ENCODE measurements at places on chromosomes 11 and 22.

DNA sequence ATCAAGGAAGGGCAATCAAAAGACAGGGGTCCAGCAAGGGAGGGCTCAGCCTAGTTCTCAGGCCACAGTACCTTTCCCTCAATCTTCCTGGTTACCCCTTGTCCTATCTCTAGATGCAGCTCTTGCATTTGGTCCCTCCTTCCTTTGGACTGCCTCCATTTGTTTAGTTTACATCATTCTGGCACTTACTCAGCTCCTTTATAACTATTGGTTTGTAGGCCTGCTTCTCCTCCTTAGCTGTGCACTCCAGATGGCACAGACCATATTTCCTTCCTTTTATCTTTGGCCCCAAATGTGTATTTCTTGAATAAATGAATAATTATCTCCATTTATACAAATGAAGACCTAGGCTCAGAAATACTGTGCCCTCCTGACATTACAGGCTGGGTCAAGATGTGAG lies 92.3 kb upstream of the AMOTL1 start:
- no peak for DNase-seq

- no peak for DNase-seq
These were observed 56.1 kb downstream of the APIP start for GRCh38 chr11:34860034-34860433.

DNA sequence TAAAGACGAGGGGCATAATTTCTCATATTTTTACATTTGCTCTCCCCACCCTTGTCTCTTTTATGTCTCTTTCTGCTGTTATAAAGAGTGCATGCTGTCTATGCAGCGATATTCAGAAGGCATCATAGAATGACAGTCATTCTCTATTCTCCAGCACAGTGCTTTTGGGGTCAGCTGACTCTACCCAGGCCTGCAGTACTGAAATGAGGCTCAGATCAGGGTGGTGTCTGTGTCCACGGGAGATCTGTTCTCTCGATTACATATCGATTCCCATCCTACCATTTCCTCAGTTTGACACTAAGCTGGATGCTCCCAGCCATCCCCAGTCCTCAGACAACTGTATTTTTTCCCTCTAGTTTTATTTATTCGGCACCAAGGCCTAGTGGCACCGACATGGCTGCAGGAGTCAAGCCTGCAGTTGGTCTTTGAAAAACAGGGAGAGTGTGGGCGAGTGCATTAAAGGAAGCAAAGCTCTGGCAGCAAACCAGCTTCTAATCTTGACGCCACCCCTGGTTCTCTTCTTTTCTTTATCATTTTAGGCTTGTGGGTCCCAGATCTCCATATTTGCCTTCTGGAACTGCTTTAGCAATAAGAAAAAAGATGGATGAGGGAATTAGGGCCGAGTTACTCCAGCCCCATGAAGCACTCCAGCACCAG lies 71.6 kb upstream of the PICALM start:
- DNase-seq, result no peak

- DNase-seq, result no peak
These were observed 86.7 kb downstream of the C11orf58 start for GRCh38 chr11:16825101-16825500.

DNA sequence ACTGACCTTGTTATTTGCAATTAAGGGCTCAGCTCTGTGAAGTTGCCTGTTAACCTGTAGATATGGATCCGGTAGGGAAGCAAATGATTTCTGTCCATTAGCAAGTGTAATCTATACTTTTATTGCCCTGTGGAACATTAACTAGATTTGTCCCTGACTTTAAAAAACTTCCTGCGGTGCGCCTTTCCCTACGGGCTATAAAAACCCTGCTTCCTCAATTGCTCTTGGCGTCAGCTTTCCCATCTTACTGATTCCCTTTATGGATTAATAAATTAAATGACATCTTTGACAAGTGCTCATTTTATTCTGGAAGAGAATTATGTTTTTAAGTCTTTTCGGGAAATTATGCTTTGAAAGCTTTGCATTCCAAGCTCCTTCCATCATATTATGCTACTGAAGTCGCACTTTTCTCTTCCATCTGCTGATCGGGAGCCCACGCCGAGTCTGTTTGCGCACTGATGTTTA lies 18.3 kb upstream of the CLMP start:
- no peak for DNase-seq

- no peak for DNase-seq
These were observed 13.5 kb downstream of the DCPS start for GRCh38 chr11:126317432-126317755.

DNA sequence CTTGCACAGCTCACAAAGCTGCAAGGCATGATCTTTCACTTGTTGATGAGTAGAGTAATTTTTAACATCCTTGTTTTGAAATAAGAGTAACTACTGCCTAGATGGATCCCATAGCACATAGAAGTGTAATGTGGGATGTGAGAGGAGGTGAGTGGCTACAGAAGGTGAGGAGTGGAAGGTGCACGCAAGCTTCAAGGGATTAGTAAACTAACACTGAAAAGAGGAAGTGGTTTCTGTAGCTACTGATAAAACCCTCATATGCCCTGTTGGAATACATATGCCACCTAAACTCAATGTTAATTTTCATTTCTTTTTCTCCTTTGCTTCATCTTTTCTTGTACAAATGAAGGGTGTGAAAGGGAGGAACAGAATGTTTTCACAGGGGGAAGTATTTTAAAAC lies 22.0 kb upstream of the CTSC start:
- no peak for DNase-seq

GRCh38 chr11:76238551-76238950 lies 32.2 kb upstream of the WNT11 start:
- DNase-seq, result no peak

GRCh38 chr11:119406005-119406404 lies 17.0 kb downstream of the THY1 start:
- no peak for DNase-seq

GRCh38 chr11:119744577-119744976 lies 15.6 kb upstream of the NECTIN1 start:
- DNase-seq, result no peak

- no peak for DNase-seq
These were observed 4.3 kb downstream of the CBX6 start for GRCh38 chr22:38867471-38868285.

DNA sequence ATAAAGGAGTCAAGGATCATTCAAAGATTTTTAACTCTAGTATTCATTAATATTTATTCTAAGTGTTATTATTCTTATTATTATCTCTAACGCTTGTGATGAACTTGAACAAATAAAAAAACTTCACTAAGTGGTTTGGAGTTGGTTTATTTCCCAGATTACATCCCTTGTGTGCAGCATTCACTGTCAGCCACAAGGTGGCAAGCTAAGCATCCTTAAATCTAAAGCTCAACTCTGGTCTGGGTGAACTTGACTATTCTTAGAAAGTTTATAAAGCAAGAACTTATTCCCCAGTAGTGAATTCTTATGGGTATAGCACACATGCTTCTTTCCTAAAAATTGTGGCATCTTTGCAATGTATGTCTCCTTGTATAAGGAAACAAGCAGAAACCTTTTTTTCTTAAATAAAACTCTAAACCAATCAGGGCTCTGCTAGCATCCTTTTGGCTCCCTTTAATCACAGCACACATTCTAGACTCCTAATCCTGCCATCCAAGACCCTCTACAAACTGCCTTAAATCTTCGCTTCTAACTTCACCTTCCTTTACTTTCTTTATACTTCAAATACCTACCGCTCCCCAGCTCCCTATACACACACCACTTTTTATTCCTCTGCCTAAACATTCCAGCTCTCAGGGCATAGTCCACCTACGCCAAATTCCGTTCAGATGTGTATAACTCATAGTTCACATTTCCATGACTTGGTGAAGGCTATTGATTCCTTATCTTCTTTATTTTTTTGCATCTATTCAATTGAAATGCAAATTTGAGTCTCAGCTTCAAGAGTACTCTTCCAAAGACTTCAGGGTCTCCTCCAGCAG lies 1068.8 kb downstream of the DLG2 start:
- DNase-seq, result peak; percentile 6

DNA sequence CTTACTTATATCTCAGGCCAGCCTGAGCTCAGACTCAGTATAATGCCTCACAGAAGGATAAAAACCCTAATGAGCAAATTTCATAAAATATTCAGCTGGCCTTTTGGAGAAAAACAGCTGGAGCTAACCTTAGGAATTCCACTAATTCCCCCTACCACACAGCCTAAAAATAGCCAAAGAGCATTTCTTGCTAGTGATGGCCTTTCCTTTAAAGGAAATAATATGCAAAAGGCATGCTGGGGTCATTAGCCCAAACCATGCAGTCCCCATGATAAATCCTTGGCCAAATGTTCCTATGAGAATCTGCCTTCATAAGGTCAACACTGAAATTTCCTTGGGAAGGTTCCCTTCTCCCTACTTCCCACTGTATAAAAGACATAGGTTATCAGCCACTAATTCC lies 38.2 kb downstream of the SYTL2 start:
- no peak for DNase-seq

DNA sequence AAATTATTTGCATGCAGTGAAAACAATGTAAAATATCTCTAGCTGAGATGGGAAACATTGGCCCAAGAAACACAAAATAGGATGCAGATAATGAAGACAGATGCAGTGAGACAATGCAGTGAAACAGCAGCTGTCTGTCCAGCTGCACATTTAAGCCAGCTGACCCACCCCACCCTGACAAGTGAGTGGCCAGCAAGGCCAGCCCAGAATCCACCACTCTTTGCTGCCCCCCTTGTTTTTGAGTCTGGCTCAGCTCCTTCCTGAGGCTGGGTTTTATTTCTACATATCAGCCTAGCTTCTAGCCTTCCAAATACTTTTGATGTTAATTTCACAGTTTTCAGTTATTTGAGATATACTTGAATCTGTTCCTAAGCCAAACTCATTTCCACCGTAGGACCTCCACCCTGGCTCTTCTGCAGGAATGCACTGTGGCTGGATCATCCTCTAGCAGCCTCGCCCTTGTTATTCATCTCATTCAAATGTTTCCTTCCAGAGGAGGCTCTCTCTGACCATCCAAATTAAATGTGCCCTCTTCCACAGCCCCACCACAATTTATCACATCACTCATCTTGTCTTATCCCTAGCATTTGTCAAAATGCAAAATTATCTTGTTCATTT lies 154.1 kb upstream of the POU2AF2 start:
- peak; percentile 31 for DNase-seq

GRCh38 chr11:16278979-16279378 lies 77.4 kb downstream of the SOX6 start:
- DNase-seq, result no peak

DNA sequence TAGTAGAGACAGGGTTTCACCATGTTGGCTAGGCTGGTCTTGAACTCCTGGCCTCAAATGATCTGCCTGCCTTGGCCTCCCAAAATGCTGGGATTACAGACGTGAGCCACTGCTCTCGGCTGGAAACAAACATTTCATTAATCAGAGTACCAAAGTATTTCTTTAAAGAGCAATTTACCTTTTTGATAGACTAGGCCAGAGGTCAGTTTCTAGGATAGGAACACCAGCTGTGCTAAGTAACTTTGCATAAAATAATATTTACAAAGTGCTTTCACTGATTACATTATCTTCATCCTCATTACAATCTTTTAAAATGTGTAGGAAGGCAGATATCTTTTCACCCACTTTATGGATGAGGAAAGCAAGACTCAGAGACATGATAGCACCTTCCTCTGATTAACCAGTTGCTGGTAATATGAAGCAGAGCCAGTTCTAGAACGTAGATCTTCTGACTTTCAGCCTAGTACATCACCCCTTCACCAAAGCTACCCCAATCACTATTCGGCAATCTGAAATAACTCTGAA lies 355.2 kb downstream of the SOX6 start:
- DNase-seq, result no peak

DNA sequence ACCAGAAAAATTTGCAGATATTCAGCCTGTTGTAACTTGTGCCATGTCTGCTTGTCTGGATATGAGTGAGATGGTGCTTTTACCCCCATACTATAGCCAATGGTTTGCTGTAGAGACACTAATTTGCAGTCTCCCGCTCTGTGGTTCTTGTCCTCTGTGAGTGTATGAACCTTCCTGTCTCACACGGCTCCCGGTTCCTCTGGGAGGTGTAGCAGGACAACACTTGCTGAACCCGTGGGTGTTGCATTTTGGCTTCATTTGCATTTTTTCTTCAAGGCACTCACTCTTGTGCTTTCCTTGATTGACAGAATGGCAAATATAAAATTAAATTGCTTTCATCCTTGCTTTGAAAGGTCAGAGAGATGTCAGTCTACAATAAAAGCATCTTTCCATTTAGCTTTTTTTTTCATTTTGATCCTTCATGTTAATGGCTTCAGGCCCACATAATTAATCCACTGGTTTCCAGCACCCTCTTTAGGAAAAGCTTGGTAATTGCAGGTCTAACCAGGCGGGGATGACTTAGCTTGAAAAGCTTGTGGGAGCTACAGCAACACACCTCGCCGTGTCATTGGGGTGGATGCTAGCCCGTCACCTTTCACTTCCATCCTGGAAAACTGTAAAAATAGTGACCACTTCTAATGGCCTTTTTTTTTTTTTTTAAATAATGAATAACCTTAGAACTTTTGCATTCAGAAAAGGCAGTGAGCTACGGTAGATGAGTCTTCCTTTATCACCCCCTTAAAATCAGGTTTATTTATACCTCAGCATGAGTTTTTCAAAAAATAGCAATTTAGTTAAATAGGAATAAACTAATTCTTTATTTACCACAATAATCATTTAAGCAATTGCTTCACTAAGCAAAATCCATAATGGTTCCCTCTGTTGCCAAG lies 27.4 kb upstream of the ST14 start:
- peak; percentile 47 for DNase-seq

GRCh38 chr11:12402691-12403120 lies 25.3 kb downstream of the PARVA start:
- DNase-seq, result no peak

GRCh38 chr22:36926721-36927435 lies 13.4 kb downstream of the CSF2RB start:
- DNase-seq, result no peak

DNA sequence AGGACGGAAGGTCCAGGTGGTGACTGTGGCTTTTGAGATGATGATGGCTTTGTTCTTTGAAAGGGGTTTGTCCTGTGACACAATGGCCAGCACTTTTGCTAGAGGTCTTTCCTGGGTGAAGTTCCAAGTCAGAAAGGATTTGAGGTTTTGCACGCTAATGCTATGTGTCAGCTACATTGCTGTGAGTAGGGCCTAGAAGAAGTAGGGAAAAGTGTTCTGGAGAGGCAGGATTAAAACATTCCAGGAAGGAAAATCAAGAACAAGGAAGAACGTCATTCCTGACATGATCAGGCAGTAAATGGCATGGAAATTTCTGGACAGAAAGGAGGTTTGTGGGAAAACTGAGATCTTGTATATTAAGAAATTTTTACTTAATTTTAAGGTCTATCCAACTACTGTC lies 290.7 kb downstream of the NTM start:
- no peak for DNase-seq

- DNase-seq, result no peak
These were observed at the start of gene FBLN1 for GRCh38 chr22:45502215-45503049. Gene FBLN1, plus strand, starts transcription at chr22:45502883. Its CDS starts 103 bp downstream, at chr22:45502986.

DNA sequence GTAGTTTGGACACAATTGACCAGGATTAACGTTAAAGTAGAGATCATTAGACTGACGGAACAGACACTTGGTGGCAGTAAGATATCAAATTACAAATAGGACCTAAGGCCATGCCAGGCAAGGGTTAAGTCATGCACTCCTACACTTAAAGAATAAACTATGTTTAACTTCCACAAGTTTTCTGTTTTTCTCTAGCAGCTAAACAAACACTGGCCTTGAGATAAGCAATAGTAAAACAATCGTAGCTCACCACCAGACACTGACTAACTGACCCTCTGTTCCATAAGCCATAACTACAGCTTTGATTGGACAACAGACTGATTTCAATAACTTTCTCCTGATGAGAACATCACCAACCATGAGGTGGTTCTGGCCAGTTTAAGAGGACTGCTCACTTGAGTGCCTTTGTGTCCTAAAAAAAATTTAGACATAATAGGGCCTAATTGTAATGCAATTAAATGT lies 2.0 kb upstream of the CEP126 start:
- no peak for DNase-seq

Measured in smooth muscle cell of the brain vasculature (primary cell).